AG04450 (cell line): ENCODE measurements at places on chromosomes 2 and 18.

DNA sequence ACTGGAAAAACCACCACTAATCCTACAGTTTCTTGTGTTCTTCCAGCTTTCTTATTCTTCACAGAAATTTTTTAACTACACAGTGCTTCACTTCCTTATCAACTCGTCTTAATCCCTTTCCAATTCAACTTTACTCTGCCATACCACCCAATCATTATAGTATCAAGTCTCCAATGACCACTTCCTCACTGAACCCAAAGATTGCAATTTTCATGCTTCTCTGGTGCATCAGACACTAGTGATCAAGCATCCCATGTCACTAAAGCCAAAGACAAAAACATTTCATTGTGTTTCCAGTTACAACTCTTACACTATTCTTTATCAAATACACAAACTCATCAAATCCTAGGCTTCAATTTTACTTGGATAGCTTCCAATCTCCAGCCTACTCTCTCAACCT lies 9.5 kb downstream of the CHAC2 start:
- no peak for DNase-seq

GRCh38 chr2:133837441-133838094 lies 269.3 kb upstream of the NCKAP5 start:
- no peak for DNase-seq

DNA sequence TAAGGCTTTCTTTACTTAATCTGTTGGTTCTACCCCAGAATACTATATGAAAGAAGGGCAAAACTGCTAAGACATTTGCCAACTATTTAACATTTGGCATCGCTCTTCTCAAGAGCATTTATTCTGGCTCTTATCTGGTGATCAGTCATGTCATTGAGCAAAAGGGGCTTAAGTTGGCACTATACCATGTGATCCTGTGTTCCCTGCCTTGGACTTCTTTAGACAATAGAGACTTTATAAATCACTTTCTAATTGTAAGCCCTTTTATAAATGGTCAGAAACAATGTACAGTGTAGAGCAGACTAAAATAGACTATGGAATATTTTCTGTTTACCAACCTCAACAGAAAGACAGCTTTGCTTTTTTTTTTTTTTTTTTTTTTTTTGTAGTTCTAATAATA lies 52.1 kb downstream of the GTF3C3 start:
- DNase-seq = no peak

DNA sequence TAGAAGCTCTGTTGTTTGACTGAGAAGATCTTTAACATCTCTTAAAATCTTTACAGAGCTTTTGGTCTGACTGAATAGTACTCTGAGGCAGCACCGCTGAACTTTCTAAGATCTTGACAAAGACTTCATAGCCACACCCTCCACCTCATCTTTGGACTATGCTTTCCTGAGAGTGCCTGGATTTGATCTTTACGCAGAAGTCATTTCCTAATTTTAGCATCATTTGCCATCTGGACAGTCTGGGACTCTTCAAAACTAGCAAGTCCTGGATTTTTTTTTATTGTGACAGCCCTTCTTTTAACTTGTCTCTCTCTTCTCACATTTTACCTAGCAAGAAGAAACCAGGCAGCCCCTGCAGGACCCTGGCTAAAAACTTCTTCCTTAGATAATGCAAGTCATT lies 188.8 kb downstream of the CTIF start:
- no peak for DNase-seq
